Activated naive CD8-positive, alpha-beta T cell treated with anti-CD3 and anti-CD28 coated beads, Interleukin-2, amount 10 ng/mL, durations not matched to agents 7 days and 5 days (primary cell): ENCODE measurements at places on chromosomes 7 and 10. TPM values are rescaled to one million over a fixed set of nuclear protein-coding genes. Genes with fewer than 3 reads are reported as not detected.

Gene SYPL1
- total RNA-seq, result 56.5 TPM

Gene GPR158
- not detected for total RNA-seq

Gene LLCFC1
- total RNA-seq, result not detected

Gene PDE6C
- total RNA-seq, result not detected

DNA sequence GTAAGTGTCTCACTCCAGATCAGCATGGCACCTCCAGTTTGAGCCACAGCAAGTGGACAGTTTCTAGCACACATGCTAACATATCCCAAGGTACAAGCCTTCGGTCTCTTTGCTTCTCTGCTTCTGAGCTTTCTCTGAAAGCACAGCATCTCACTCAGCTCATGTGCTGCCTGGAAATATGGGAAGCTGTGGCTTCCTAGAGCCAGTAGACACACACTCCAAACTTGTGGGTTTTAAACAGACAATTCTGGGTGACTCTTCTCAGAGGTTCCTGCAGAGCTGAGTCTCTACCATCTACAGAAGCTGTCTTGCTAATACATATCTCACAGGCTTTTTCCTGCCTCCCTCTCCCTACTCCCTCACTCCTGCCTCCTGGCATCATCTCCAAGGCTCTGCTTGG, 23.9 kb upstream of the TMEM273 start:
- DNase-seq, result no peak

DNA sequence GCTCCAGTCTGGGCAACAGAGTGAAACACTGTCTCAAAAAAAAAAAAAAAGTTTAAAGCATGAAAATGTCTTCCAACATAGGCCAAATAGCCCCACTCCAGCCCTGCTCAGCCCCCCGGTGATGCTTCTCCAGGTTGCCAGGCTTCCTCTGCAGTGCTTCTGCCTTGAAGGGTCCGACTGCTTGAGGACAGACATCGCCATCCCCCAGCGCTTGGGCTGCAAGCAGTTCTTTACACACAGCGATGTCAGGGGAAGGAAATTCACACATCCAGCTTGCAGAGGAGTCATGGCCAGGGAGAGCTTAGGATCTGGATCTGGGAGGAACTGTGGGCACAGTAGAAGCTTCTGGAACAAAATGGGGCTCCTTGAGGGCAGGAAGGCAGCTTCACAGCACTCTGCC, 26.9 kb downstream of the LYZL1 start:
- no peak for DNase-seq

GRCh38 chr10:77926566-77927401, at the start of gene DLG5:
DLG5 (minus strand) TSS chr10:77926755; CDS start chr10:77926520, 235 bp downstream.
- DNase-seq, result peak; percentile 66

GRCh38 chr7:120181499-120181898, 91.5 kb upstream of the KCND2 start:
- DNase-seq, result no peak

- DNase-seq, result no peak
Measured at GRCh38 chr10:6328699-6329423, 126.1 kb downstream of the PFKFB3 start.

GRCh38 chr10:119118231-119118630, 14.3 kb downstream of the DENND10 start:
- DNase-seq, result no peak

GRCh38 chr10:115483294-115483693, 390.1 kb downstream of the ATRNL1 start:
- DNase-seq, result no peak

GRCh38 chr7:23196306-23196705, 14.5 kb downstream of the NUP42 start:
- DNase-seq, result no peak

- no peak for DNase-seq
Measured at GRCh38 chr10:7389844-7390243, 21.0 kb downstream of the SFMBT2 start.
